ENCODE measurements at places on chromosomes 5 and 9.

GRCh38 chr5:171427318-171428167, 8.1 kb downstream of the FGF18 start:
- no peak for DNase-seq

DNA sequence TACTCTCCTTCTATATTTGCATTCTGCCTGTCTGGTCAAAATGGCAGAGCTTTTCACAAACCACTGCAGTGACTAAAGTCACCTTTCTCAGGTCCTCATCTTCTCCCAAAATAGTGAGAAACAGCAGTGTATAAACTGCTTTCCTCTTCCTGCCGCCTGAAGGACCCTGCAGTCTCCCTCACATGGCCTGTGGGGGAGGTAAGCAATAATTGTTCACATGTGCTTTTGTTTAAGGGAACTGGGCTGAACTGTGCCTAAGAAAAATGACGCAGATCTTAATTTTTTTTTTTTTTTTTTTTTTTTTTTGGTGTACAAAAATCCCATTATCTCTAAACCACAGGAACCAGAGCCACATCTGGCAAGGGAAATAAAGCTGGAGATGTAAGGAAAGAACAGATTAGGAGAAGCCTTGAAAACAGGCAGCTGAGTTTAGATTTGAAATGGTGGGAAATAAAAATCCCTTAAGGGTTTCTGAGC, 131.7 kb upstream of the VLDLR start:
- DNase-seq, result no peak

DNA sequence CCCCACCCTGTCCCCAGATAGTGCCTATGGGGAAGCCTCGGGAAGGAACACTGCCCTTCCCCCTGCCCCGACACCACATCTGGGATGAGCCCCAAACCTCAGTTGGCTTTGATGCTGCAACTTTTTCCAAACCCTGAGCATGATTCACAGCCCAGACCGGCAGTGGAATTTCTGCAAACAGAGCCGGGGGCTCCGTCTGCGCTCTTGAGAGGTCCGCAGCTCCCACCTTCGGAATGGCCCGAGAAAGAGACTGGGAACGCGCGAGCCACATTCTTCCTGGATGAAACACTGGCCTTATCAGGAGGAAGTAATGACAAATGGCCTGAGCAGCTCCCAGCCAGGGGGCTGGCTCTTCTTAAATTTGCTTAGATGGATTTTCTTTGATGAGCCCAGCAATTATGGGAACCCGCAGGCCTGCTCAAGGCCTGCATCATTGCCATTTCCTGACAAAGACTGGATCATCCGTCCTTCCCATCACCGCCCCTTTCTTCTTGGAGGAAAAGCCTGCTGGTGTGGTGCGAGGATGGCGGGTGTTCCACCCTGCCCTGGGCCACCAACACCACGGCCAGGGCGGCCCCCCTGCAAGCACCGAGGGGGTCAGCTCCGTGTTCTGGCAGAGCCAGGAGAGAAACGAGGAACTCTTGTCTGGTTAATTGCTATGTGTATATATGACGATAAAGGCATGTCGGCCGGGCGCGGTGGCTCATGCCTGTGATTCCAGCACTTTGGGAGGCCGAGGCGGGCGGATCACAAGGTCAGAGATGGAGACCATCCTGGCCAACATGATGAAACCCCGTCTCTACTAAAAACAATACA, 38.8 kb upstream of the COL5A1 start:
- no peak for DNase-seq

GRCh38 chr9:129558551-129559505, 62.1 kb downstream of the C9orf50 start:
- no peak for DNase-seq

DNA sequence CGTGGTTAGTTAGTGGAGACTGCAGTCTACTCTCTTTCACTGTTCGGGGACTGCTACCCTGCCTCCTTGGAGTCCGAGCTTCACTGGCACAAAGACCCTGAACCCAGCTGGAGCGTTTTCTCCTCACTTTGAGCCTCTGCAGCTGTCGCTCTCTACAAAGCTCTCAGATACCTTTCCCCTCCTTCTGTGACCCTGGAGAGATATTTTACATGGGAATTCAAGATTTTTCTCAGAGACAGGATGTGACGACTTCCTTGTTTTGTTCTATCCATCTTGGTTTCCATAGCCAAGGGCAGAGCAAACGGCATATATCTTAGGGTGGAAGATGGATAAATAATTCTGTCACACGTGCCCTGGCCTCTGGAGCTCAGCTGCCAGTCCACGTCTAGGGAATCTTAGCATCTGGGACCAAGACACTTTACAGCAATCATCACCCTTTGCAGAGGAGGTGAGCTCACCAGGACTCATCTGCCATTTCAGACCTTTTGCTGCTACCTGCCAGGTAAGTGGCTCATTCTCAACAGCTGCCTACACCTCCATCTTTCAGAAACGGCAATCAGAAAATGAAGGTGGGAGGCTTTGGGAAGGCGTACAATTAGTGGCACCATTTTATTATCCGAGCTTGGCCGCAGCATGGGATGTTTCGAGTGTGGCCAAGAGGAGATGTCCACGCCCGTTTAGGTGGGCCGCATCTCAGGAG, at the start of gene BTNL9:
Gene BTNL9, plus strand, starts transcription at position 336 of the 700 bp plus-strand sequence. CDS start 5,224 bp downstream, outside the sequence.
- DNase-seq, result no peak

DNA sequence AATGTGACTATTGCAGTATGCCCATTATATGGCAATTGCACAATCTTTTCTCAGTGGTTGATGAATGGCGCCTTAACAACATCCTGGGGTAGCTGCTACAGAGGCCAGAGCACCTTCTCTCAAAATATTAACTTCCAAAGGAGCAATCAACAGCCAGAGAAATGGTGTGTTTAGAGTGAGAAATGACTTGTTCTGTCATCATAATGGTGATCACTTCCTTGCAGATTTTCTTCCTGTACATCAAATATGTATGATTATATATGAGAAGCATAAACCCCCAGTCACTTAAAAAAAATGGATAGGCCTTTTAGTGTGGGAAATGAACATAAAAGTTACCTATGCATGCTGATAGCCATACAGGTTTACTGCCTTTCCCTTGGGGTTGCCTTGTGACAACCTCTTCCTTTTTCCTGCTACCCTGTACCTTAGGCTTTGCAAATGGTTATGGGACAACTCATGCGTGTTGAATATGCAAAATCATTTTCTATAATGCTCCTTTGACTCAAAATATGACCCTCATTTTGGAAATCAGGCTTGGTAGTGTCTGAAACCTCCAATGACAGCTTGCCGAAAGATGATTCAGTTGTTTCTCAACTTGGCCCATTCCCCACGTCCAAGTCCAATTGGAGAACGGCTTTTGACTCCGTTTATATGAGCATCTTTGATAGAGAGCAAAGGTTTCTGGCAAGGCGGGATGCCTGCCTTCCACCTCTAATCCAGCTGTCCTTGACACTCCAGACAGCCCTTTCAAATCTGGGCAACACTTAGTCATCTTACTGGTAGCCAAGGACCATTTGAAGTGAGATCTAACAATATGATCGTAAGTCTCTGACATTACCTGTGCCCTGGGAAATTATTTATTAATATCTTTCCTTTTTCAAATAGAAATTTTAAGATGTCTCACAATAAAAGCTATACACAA, 69.3 kb downstream of the SLC1A1 start:
- DNase-seq, result no peak

DNA sequence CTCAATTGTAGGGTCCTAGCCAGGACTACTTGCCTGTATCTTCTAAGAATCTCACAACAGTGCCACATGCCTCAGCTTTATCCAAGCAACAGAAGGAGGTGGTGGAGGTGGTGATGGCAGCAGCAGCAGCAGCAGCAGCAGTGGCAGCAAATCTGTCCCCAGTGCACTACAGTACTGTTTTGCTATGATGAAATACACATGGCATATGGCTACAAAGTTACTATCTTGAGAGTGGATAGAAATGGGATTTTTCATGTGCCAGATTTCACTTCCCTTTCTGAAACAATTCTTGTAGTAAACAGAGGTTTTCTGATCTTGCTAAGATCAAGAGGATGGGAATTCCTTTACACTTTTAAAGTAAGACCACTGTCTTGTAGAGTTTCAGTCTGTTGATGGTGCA, 8.1 kb upstream of the CYSTM1 start:
- DNase-seq, result no peak

DNA sequence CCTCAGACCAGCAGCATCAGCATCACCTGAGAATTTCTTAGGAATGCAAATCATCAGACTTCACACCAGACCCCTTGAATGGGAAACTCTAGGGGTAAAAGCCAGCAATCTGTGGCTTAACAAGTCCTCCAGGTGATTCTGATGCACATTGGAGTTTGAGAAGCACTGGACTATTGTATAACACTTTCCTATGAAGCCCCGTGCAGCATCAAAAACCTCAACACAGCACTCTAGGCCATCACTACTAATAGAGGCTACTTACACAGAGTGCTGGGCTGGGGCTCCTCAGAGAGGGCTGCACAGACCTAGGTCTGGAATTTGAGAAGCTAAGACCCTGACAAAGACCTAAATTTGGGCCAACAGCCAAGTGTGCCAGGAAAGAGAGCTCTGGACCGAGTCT, 95.7 kb upstream of the ARAP3 start:
- DNase-seq, result no peak

DNA sequence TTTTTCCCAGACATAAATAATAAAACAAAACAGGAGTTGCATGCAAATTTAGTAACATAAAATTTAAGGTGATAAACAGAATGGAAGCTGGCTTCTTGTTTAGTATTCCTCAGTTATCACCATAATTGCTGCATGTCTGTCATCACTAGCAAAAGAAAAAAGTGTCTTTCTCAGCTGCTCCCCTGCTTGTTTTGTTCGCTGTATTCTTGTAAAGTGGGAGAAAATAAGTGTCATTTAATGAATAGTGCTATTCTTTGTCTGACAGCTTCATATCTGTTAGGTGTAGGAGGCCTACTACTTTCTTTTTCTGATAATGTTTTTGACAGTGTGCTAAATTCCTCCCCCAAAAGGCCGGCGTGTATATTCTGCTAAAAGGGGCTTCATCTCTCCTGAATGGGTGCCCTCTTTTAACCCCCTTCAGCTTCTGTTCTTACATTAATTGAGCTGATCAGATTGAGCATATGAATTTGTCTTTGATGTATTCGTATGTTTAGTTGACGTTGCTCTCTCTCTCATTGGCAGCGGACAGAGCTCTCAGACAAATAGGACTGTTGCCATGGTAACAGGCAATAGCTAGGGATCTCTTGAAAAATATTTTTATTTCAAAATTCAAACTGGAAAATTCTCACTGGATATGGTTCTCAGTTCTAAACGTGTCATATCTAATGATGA, 303.8 kb downstream of the KIAA0825 start:
- DNase-seq, result no peak

GRCh38 chr9:116365056-116365471, 211.5 kb downstream of the PAPPA start:
- DNase-seq, result no peak
